Esophagus muscularis mucosa (tissue), 4 donors: ENCODE measurements at places on chromosomes 1 and 21.

DNA sequence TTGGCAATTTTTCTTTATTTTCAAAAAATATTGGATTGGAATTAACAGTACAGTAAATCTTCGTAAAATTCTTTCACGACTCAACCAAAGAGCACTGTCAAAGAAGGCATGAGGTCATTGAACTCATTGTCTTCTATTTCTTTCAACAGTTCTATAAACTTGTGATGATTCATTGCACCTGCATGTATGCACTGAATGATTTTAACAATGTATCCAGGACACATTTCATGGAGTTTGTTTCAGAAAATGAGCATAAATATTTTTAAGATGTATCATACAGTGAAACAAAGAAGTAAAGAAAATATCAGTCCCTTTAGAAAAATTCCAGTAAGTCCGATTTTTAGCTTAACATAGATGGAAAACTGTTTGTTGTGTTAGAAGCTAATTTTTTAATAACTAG lies 33.6 kb upstream of the CD34 start:
- no peak for DNase-seq

DNA sequence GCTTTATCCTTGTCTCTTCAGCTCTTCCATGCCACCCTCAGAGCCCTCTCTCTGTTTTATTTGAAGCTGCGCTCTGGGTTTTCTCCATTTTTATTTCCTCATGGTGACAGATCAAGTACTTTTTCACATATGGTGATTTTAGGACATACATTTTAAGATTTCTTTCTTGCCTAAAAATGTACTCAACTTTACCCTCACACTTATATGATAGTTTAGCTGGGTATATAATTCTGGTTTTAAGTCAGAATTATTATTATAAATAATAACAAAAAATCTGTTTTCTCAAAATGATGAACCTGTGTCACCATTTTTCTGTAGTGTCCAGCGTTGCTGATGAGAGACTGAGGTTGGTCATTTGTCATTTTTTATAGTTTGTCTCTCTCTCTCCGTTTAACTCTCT lies 754 bp upstream of the KRTAP10-5 start:
- DNase-seq = peak; percentile 45

- peak; percentile 42 for DNase-seq
Observed at GRCh38 chr1:230430499-230430898, 4.4 kb upstream of the PGBD5 start.

DNA sequence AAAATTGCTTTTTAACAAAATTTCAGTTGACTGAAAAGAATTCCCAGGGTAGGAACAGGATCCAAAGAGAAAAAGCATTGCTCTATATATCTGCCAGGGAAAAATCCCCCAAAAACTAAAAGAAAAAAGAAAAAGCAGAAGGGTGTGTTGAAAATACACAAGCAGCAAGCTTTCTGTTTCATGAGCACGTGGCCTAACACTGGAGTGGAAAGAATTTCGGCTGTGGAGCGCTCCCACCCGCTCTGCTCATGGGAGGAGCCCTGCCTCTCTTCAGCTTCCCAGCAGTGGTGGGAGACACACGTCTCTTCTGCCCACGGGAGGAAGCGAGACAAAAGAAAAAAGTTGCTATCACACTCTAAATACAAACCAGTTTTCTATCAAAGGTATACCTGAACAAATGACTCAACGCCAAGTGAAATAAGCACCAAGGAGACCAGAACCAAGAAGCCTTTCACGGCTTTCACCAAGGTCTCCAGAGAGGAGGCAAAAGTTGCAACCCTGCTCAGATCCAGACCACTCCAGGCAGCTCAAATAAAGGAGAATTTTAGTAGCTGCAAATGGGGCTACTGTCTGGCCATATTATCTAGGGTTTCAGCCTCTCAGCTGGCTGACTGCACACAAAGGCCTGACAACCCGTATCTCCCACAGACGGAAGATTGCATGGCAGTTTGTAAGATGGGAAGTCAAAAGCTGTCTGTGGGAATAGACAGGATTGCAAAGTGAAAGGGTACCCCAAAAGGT lies 29.5 kb upstream of the ZNF496 start:
- DNase-seq = no peak

DNA sequence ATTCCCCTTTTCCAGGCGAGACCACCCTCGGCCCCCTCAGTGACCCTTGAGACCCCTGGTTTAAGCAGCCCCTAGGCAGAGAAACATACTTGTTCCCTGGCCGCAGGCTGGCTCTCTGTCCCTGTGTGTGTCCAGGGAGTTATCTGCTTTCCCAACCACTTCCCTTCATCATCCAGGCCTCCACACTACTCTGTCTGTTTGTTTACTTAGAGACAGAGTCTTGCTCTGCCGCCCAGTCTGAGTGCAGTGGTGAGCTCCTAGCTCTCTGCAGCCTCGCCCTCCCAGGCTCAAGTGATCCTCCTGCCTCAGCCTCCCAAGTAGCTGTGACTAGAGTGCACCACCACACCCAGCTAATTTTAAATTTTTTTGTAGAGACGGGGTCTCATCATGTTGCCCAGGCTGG lies 5.8 kb upstream of the VWA1 start:
- no peak for DNase-seq

DNA sequence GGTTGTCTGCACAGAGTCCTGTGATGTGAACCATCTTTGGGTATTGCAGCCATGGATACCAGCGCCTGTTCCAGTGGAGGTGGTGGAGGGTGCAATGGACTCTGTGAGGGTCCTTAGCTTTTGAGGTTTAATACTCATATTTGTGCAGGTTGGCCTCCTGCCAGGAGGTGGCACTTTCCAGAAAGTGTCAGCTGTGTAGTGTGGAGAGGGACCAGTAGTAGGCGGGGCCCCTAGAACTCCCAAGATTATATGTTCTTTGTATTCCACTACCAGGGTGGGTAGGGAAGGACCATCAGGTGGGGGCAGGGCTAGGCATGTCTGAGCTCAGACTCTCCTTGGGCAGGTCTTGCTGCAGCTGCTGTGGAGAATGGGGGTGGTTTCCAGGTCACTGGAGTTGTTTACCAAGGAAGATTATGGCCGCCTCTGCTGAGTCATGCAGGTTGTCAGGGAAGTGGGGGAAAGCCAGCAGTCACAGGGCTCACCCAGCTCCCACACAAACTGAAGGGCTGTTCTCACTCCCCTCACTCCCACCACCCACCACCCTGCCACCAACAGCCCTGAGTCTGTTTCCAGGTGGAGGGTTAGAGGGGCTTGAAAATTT lies 31.2 kb upstream of the ZNF678 start:
- DNase-seq = no peak
